ENCODE measurements at places on chromosomes 4 and X.

DNA sequence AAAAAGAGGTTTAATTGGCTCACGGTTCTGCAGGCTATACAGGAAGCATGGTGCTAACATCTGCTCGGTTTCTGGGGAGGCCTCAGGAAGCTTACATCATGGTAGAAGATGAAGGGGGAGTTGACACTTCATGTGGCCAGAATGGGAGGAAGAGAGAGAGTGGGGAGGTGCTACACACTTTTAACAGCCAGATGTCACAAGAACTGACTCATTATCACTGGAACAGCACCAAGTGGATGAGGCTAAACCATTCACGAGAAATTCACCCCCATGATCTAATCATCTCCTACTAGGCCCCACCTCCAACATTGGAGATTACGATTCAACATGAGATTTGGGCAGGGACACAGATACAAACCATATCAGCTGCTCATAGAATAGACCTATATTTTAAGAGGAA, 255.8 kb downstream of the OPHN1 start:
- no peak for DNase-seq

DNA sequence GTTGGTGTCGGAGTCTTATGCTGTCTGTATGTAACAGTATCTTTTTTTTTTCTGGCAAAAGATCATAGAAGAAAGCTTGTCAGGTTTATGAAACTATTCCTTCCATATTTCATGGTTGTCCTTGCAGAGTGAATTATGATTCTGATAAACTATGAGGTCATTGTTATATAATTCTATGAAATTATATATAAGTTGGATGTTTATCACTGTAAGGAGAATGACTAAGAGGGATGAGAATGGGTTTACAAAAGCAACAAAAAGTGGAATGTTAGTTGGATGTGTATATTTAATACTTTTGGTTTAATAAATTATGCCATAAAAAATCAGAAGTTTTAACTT, 43.1 kb downstream of the RAPGEF2 start:
- DNase-seq, result no peak

DNA sequence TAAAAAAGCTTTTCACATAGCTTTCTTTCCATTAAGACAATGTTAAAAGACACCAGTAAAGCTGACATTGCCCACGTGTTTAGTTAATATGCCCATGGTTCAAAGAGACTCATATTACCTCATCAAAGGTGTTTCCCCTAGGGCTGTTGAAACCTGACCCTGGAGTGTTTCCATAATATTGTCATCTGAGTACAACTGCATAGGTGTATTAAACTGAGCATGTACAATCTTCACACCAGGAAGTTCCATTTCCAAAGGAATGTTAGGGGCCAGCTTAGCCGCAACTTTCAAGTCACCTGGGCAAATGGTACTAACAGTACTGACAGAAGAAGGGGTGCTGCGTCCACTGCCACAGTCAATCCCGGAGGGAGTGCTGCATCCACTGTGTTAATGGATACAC, 27.1 kb downstream of the PDLIM3 start:
- DNase-seq, result no peak

DNA sequence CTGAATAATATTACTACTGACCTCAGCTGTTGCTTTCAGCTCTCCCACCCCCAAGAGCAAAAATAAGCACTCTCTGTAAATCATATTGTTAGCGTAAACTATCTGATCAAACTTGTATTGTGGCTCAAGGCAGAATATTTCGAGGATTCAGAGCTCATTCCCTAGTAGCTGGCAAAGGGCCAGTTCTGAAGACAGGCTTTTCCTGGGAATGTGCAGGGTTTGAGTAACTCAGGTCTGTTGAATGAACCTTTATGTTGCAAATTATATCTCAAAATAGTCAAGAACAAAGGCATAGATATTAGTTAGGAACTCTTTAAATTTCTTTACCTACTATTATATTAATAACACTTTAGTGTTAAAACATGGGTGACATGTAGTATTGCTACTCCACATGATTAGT, 454.9 kb downstream of the CCSER1 start:
- DNase-seq, result no peak

- DNase-seq, result peak; percentile 49
These were observed 266.3 kb upstream of the NOCT start for GRCh38 chr4:138749303-138749702.

DNA sequence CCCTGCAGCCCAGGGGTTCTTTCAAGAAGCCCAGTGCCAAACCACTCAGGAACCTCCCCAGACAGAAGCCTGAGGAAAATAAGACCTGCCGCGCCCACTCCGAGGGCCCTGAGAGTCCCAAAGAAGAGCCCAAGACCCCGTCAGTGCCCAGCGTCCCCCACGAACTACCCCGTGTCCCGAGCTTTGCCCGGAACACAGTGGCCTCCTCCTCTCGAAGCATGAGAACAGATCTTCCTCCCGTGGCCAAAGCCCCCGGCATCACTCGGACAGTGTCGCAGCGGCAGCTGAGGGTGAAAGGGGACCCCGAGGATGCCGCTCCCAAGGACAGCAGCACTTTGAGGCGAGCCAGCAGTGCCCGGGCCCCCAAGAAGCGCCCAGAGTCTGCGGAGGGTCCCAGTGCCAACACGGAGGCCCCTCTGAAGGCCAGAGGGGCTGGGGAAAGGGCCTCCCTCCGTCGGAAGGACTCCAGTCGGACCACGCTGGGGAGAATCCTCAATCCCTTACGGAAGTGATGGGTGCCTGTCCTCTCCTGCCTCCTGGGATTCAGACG, 40.2 kb downstream of the FHDC1 start:
- DNase-seq, result no peak

GRCh38 chr4:126916626-126917140, 716.1 kb upstream of the INTU start:
- DNase-seq, result no peak

DNA sequence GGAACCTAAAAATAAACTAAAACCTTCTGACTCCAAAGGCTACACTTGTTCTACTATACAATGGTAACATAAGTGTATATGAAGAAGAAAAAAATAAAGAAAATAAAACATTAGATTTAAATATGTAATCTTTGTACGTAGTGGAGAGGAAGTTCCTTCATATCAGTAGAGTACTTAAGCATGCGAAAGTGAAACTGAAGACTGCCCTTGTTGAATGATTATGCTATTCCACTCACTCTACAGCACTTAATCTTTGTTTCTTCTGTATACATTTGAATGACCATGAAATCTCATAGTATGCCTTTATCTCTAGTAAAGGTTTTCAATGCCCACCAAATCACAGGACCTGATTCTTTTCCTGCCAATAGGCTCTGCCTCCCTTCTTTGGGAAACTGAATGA, 78.9 kb downstream of the NDST3 start:
- DNase-seq, result no peak

- DNase-seq, result no peak
These were observed 206.1 kb downstream of the PPP3CA start for GRCh38 chr4:101141230-101141629.

GRCh38 chr4:103786593-103786992, 66.8 kb upstream of the TACR3 start:
- DNase-seq, result no peak

GRCh38 chr4:155954939-155955338, 1.3 kb upstream of the CTSO start:
- DNase-seq, result no peak

DNA sequence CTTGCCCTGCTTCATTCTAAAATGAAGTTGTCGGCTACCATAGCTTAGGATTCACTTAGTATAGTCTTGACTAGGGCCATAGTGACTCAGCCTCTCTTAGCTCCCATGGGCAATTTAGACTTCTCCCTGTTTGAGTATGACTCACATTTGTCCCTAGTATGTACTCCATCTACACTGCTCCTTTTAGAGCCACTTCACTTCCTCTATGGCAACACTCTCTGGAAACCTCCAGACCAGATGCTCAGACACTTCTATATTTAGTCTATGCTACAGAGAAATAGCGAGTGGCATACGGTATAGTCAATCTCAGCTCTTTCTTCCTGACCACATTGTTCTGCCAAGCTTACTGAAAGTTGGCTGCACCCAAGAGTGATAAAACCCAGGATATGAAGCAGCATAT, 11.2 kb downstream of the MEPE start:
- DNase-seq, result no peak

- DNase-seq, result no peak
These were observed 85.1 kb downstream of the SLC10A7 start for GRCh38 chr4:146436423-146437162.

DNA sequence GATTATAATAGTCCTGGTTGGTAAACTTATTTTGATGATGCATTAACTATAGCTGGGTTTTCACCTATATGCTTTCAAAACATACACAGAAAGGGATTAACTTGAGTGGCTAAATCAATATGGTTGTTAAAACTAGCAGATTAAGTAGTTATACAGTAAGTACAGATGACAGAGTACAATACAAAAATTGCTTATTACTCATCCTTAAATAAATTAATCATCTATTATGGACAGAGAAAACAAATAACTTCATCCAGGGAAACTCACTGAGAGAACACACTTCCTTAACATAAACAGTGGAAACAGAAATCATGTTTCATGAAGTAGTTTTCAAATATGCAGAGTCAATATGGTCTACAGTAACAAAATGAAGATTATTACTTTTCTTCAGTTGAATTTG, 133.4 kb downstream of the AREG start:
- no peak for DNase-seq

DNA sequence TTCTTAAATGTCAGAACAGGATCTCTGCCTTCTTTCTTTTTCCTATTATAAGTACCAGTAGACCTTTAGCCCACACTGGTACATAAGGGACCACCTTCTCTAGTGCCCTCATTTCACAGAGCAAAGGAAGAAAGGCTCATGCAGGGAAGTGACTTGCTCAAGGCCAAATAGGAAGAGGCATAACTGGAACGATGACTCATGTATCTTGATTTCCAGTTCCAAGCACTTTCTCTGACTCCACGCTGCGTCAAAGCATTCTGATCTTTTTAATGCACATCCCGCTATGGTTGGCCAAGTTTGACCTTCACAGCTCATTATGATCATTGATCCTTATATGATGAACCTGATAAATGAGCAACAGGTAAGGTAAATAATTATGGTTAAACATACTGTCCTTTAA, 542.0 kb downstream of the GBA3 start:
- peak; percentile 9 for DNase-seq

GRCh38 chr4:132662456-132662855, 486.6 kb upstream of the PCDH10 start:
- no peak for DNase-seq
